ENCODE measurements at places on chromosomes 1 and 21. TPM values are rescaled to one million over a fixed set of nuclear protein-coding genes. Genes with fewer than 3 reads are reported as not detected.

GRCh38 chr1:226432586-226433340 is 24.9 kb upstream of the PARP1 start:
- no peak for DNase-seq
- no peaks in the 10 kb centered on the region for H3K4me1 ChIP-seq
- H3K36me3 ChIP-seq, result no peaks in the 10 kb centered on the region
- H3K27ac ChIP-seq, result no peak overlapping the region
- H3K4me3 ChIP-seq, result no peak overlapping the region

The ORC1 gene
- 0.96 TPM for total RNA-seq

The ARHGAP30 gene
- 14.7 TPM for total RNA-seq

DNA sequence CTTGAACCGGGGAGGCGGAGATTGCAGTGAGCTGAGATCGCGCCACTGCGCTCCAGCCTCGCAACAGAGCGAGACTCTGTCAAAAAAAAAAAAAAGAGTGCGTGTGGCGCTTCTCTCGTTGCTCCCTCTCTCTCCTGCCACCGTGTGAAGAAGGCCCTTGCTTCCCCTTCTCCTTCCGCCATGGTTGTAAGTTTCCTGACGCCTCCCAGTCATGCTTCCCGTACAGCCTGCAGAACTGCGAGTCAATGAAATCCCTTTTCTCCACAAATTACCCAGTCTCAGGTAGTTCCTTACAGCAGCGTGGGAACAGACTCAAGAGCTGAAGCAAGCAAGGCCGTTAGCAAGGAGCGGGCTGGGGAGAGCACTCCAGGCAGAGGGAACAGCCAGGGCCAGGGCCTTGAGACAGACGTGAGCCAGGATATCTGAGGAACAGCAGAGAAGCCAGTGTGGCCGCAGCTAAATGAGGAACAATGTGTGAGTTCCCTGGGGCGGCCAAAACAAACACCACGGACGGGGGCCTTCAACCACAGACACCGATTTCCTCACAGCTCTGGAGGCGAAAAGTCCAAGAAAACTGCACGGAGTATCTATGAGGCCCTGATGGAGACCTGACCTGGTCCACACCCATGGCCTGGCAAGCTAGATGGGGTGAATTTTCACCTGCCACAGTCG is 54.2 kb upstream of the ETS2 start:
- no peaks in the 10 kb centered on the region for H3K27me3 ChIP-seq
- no peaks in the 10 kb centered on the region for H3K36me3 ChIP-seq
- peak overlapping the region; percentile 97 for H3K27ac ChIP-seq
- peak; percentile 88 for DNase-seq
- no peaks in the 10 kb centered on the region for H3K4me1 ChIP-seq

DNA sequence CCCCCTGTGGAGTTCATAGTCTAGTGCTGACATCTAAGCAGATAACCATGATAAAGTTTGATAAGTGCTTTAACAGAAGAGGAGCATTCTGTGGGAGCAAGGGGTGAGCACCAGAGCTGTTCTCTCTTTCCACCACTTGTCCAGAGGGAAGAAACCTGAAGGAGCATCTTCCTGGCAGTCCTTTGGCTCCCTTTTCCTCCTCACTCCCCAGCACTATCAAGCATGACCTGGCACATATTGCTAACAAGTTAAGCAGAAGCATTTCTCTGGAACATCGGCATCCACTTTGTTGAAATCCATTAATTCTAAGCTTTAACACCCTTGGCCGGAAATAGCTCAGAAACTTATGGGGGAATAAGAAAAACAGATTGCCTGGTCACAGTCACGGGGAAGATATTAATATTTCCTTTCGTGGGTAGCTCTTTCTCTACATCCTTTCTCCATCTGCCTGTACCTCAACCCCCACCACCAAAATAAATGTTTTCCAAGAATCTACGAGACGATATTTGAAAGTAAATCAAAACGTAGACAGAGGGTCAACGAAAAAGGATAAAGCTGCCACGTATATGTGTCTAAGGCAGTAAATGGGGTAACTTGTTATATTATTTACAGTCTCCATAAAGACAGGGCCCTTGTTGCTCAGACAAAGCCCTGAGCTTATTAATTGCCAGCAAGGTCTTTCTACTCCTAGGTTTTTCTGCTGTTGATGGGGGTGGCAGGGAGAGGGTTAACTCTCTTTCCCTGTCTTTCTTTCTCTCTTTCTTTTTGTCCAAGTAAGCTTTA is 351.4 kb downstream of the NUF2 start:
- no peaks in the 10 kb centered on the region for H3K36me3 ChIP-seq
- DNase-seq, result no peak
- H3K4me3 ChIP-seq, result no peak overlapping the region
- peaks cover 5% of the 10 kb centered on the region for H3K27me3 ChIP-seq

- DNase-seq, result no peak
- H3K4me3 ChIP-seq, result no peak overlapping the region
- H3K36me3 ChIP-seq, result no peaks in the 10 kb centered on the region
- H3K27me3 ChIP-seq, result no peaks in the 10 kb centered on the region
- no peaks in the 10 kb centered on the region for H3K4me1 ChIP-seq
- H3K27ac ChIP-seq, result no peak overlapping the region
Observed at GRCh38 chr1:87707411-87707810, 378.7 kb downstream of the LMO4 start.

- DNase-seq, result peak; percentile 57
- no peak overlapping the region for H3K4me3 ChIP-seq
- H3K36me3 ChIP-seq, result no peaks in the 10 kb centered on the region
- H3K27ac ChIP-seq, result no peak overlapping the region
- H3K4me1 ChIP-seq, result no peaks in the 10 kb centered on the region
Observed at GRCh38 chr1:2645143-2645542, 12.3 kb upstream of the MMEL1 start.

The SYT2 gene
- 0.03 TPM for total RNA-seq

The DNALI1 gene
- total RNA-seq, result 6.2 TPM

DNA sequence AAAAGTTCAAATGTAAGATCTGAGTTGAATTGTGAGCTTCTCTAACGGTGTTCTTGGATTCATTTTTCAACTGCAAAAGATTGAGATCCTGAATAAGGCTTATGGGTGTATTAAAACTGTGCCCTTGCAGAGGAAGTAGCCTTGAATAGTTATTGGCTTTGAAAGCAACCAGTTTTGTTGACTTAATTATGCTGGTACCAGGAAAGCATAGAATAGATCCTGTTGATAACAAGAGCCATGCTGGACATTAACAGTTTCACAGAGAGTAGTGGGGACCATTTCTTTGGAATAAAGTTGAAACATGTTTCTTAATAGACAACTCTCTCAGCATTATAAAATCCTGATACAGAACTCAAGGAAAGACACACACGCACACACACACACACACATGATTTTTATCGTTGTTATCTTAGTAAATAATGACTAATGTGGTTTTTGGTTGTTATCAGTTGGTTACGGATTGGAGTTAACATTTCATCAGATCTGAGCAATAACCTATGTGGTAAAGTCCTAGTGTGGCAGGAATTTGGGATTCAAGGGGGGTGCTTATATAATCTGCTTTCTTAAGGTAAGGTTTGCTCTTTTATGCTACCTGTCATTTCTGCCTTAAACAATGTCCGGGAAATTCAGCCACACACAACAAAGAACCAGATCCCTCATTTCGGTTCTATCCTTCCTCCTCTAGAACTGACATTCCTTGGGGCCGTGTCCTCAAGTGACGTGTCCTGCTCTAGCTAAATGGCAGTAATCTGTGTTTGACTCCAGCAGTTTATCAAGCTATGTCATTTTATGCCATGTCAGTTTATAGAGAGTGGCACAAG is 330.9 kb downstream of the CHRM3 start:
- no peak overlapping the region for H3K4me3 ChIP-seq
- DNase-seq, result no peak
- H3K27ac ChIP-seq, result no peak overlapping the region
- no peaks in the 10 kb centered on the region for H3K27me3 ChIP-seq
- H3K36me3 ChIP-seq, result no peaks in the 10 kb centered on the region

The AADACL4 gene
- total RNA-seq, result not detected

DNA sequence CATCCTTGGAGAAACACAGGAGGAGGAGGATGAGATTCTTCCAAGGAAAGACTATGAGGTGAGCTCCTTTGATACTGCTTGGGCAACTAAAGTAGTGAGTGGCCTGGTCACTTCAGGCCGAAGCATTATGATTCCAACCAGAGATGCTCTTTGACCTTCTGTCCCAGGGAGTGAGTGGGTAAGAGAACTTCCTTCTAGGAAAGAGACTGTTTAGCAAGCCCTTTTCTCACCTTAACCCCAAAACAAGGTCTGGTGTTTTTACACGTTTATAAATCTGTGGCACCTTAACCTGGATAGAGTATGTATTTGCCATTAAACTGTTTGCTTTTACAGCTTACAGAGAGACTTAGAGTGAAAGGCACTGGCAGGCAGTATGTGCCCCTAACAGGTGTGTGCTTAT is 1.1 kb downstream of the CLCN6 start:
- no peak for DNase-seq
- H3K36me3 ChIP-seq, result no peaks in the 10 kb centered on the region
- H3K27me3 ChIP-seq, result no peaks in the 10 kb centered on the region
- H3K4me3 ChIP-seq, result no peak overlapping the region
- H3K27ac ChIP-seq, result no peak overlapping the region

DNA sequence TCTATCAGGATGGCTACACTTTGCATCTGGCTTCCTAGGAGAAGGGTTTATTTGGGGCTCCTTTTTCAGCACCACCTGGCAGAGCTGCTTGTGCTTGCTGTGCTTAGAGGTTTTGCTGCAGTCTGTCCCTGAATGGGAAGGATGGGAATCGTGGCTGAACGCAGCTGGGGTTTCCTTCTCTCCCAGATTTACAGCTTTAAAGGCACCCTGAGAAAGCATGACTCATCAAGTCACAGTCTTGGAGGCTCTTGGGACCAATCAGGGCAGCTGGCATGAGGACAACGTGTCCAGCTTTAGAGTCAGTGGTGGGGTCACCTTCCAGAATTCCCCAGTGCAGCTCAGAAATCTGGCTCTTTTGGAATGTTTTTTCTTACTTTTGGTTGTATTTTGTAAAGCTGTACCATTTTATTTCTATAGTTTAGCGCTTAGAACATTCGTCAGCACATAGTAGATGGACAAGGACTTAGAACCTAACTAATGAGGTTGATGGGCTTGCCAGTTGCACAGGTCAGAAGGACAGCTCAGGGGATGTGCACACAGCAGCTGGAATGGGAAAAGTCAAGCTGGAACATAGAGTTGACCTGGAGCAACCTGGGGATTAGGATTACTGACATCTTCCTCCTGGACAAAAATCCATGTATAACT is 222.6 kb downstream of the PRDM2 start:
- no peaks in the 10 kb centered on the region for H3K4me1 ChIP-seq
- no peaks in the 10 kb centered on the region for H3K36me3 ChIP-seq
- H3K27ac ChIP-seq, result no peak overlapping the region

GRCh38 chr1:179708434-179709195 is 34.5 kb upstream of the FAM163A start:
- no peak overlapping the region for H3K27ac ChIP-seq
- no peaks in the 10 kb centered on the region for H3K27me3 ChIP-seq
- no peaks in the 10 kb centered on the region for H3K4me1 ChIP-seq

- no peaks in the 10 kb centered on the region for H3K36me3 ChIP-seq
- H3K27me3 ChIP-seq, result no peaks in the 10 kb centered on the region
- H3K27ac ChIP-seq, result no peak overlapping the region
- no peaks in the 10 kb centered on the region for H3K4me1 ChIP-seq
Observed at GRCh38 chr1:183761871-183762270, 43.0 kb upstream of the RGL1 start.

- no peak for DNase-seq
- no peaks in the 10 kb centered on the region for H3K4me1 ChIP-seq
- no peak within 1 kb of the TSS for H3K27ac ChIP-seq
- no peaks in the 10 kb centered on the region for H3K27me3 ChIP-seq
- peak within 1 kb of the TSS; percentile 45 for H3K4me3 ChIP-seq
Observed at GRCh38 chr1:31239653-31240241, at the start of gene NKAIN1. NKAIN1 (minus strand) TSS chr1:31239887; CDS start chr1:31239547, 340 bp downstream.

DNA sequence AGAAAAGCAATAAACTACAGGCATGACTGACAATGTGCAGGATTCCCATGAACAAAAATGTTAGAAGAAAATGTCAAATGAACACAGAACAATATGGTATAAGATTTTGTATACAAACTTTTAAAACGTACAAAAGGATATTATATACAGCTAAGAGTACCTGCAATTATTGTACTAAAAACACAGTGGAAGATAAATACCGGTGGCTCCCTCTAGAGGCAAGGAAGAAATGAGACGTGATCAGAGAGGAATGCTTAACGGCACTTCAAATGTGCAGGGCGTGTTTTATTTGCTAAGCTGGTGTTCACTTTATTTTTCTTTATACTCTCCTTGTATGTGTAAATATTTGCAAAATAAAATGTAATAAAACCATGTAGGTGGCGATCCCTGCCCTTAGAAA is 191.8 kb upstream of the SAMSN1 start:
- H3K36me3 ChIP-seq, result no peaks in the 10 kb centered on the region
- no peak overlapping the region for H3K27ac ChIP-seq
- H3K4me3 ChIP-seq, result no peak overlapping the region
- DNase-seq, result no peak

DNA sequence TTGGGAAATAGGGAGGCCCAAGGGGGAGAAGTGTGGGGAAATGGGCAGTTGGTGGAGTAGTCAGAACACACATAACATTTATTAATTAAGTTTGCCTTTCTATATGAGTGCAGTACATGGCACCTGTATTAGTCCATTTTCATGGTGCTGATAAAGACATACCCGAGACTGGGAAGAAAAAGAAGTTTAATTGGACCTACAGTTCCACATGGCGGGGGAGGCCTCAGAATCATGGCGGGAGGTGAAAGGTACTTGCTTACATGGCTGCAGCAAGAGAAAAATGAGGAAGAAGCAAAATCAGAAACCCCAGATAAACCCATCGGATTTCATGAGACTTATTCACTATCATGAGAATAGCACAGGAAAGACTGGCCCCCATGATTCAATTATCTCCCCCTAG is 1.6 kb upstream of the SLC35A3 start:
- H3K4me1 ChIP-seq, result no peaks in the 10 kb centered on the region
- H3K36me3 ChIP-seq, result no peaks in the 10 kb centered on the region
- no peak overlapping the region for H3K27ac ChIP-seq
- no peak for DNase-seq

DNA sequence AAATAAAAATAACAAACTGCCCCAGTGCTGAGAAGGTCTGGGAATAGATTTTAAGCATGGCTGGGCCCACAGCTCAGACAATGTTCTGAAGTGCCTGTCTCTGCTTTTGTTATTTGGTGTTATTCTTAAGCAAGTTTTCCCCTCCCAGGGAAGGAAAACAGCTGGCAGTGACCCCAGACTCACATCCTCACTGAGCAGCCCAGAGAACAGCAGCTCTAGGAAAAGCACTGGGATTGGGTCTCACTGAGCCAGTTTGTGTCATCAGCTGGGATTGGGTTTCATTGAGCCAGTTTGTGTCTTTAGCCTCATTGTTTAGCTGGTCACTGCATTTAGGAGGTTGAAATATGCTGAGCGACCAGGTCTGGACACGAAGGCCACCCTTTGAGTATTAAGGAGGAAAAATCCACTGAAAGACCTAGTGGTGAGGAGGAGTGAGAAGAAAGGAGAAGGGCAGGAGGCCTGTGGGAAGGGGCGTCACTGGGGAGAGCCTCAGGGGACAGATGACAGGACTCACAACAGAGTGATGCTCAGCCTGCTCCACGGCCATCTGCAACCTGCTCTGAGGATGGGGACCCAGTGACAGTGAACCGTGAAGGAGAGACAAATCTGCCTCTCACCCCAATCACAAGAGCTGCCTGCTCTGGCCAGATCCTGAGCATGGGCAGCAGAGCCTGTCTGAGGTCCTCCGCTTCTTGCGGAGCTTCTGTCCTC is 103.8 kb downstream of the TOMM20 start:
- no peaks in the 10 kb centered on the region for H3K36me3 ChIP-seq
- peaks cover 2% of the 10 kb centered on the region for H3K4me1 ChIP-seq
